Esophagus squamous epithelium (tissue), 5 donors: ENCODE measurements at places on chromosomes 12 and 14.

GRCh38 chr12:26101350-26101734, 23.5 kb downstream of the BHLHE41 start:
- no peak for DNase-seq
- H3K27me3 ChIP-seq: no peaks in the 10 kb centered on the region
- H3K36me3 ChIP-seq: no peaks in the 10 kb centered on the region
- H3K27ac ChIP-seq: no peak overlapping the region
- H3K4me3 ChIP-seq: no peak overlapping the region

GRCh38 chr12:18400186-18400585, 138.9 kb downstream of the PIK3C2G start:
- no peaks in the 10 kb centered on the region for H3K4me1 ChIP-seq
- DNase-seq: no peak
- no peaks in the 10 kb centered on the region for H3K27me3 ChIP-seq
- H3K36me3 ChIP-seq: no peaks in the 10 kb centered on the region

DNA sequence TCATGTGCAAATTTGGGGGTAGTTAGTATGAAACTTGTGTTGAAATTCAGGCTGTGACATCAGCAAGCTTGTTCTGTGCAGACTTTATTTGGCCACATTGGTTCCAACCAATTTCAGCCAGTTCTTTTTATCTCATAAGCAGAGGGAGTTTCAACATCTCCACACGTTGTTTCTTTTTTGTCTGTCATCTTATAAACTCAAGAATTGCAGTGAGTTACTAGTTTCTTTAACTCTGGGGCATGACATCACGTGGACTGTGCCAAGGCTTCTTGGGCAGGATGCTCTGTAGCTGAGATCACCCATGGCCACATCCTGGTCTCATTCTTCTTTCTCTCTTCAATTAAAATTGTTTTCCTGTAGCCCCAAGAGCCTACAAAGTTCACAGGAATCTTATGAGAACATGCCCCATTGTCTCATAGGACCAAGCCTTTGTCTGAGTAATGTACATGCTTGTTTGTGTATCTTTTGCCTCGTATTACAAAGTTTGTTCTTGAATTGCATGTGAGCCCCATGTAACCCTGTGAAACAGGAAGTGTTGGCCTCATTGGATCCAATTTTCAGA, 982.0 kb upstream of the TMEM132C start:
- no peaks in the 10 kb centered on the region for H3K4me1 ChIP-seq
- peak overlapping the region; percentile 52 for H3K27ac ChIP-seq
- H3K4me3 ChIP-seq: no peak overlapping the region
- no peaks in the 10 kb centered on the region for H3K36me3 ChIP-seq
- no peak for DNase-seq

DNA sequence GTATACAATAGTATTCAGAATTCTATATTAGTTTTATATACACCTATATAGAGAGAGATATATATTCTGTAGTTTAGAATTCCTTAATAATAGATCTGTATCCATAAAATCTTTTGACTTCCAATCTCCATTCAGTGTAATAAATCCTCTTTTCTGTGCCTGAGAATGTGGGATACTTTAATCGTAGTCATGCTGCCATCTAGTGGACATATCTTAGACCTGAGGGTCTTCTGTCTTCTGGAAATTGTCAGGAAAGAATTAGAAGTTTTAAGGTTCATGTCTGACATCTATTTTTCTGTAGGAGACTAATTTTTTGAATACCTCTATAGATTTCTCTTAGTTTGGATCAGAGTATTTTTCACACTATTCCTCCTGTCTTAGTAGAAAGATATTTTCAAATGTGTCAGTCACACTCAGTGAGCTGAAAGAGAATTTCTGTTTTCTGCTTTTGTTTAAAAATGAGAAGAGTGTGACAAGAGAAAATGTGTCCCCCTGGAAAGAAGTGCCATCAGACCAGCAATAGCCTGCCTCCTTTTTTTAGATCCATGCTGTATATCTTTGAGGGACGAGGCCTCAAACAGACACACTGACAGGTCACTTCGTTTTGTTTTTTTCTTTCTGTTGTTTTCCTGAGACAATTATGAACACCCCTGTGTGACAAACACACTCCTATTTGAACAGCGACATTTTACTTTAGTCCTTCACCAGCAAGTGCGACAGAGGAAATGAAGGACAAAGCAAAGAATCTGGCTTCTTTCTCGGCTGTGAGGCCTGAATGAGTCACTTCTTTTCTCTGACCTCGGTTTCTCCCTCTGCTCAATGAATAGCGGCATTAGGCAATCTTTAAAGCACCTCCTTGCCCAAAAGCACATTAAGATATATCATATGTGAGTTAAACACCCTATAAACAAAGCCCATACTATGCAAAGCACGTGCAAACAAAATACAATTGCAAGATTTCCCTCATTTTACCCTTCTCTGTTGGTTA, 96.3 kb downstream of the GALC start:
- H3K36me3 ChIP-seq: no peaks in the 10 kb centered on the region
- no peak for DNase-seq
- H3K27me3 ChIP-seq: no peaks in the 10 kb centered on the region

GRCh38 chr12:78406828-78407227, 457.7 kb upstream of the SYT1 start:
- no peaks in the 10 kb centered on the region for H3K36me3 ChIP-seq
- H3K27me3 ChIP-seq: no peaks in the 10 kb centered on the region
- no peaks in the 10 kb centered on the region for H3K4me1 ChIP-seq
- no peak overlapping the region for H3K4me3 ChIP-seq
- no peak overlapping the region for H3K27ac ChIP-seq
- DNase-seq: no peak
